Thoracic aorta (tissue), 2 donors: ENCODE measurements at places on chromosomes 13 and 19. TPM values are rescaled to one million over a fixed set of nuclear protein-coding genes. Genes with fewer than 3 reads are reported as not detected.
A peak's percentile ranks its signal among the peaks of the same experiment; 100 is the strongest.

DNA sequence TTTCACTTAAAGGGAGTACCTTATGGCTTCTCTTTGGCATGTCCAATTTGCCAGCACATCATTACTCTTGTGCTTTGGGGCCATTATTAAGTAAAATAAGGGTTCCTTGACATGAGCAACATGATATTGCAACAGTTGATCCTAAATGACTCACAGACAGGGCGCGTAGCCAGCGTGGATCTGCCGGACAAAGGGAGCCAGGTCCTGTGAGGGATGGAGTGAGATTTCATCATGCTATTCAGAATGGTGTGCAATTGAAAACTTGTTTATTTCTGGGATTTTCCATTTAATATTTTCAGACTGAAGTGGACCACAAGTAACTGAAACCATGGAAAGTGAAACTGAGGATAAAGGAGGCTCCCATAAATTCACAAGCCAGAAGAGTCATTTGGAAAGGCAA lies 48.6 kb upstream of the WASF3 start:
- no peaks in the 10 kb centered on the region for H3K27me3 ChIP-seq
- H3K4me3 ChIP-seq, result no peak overlapping the region
- no peak for DNase-seq
- H3K36me3 ChIP-seq, result no peaks in the 10 kb centered on the region

DNA sequence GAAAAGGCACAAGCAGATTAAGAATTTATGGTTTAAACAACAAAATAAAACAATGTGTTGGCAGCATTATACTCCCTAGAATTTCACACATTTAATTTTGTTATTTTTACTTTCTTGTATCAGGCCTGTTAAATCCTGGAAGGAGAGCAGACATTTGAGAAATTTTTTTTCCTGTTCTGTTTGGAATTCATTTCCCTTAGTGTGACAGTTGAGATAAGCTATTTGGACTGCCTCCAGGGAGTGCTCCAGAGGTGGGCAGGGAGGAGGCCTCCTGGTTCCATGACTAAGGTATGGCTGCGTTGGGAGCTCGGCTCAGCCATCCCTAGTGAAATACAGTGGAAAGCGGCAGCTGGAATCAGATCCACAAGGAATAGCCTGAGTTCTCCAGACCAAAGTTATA lies 185.7 kb downstream of the KCNRG start:
- H3K4me1 ChIP-seq, result no peaks in the 10 kb centered on the region
- DNase-seq, result no peak
- no peaks in the 10 kb centered on the region for H3K36me3 ChIP-seq
- no peak overlapping the region for H3K4me3 ChIP-seq
- H3K27ac ChIP-seq, result no peak overlapping the region

DNA sequence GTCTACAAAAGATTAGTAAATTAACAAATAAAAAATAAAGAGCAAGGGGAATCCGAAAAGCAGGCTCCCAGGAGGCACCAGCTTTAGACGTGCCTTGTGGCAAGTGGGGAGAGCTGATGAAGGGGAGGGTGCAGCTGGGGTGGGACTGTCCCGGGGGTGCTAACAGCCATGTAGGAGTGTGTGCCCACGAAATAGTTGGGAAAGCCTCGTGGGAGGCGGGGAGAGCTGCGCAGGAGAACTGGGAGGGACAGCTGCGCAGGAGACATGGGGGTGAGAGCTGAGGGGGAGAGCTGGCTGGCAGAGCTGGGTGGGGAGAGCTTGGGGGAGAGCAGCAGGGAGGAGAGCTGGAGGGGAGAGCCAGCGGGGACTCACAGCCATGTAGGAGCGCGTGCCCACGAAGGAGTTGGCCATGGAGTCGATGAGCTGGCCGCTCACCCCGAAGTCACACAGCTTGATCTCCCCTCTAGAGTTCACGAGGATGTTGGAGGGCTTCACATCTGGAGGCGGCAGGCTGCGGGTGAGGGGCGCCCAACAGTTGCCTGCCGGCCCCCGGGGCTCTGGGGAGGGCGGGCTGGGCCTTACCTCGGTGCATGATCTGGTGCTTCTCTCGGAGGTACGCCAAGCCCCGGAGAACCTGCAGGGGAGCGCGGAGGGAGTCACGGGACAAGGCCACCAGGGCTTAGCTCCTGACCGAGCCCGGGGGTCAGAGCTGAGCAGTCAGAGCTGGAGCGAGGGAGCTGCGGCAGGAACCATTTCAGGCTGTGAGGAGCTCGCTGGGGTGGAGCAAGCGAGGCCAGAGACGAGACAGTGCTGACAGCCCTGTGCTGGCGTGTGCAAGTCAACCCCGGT lies 23.1 kb downstream of the MAP2K2 start:
- peaks cover 32% of the 10 kb centered on the region for H3K36me3 ChIP-seq
- no peak overlapping the region for H3K4me3 ChIP-seq
- no peak overlapping the region for H3K27ac ChIP-seq
- H3K4me1 ChIP-seq, result peaks cover 10% of the 10 kb centered on the region

DNA sequence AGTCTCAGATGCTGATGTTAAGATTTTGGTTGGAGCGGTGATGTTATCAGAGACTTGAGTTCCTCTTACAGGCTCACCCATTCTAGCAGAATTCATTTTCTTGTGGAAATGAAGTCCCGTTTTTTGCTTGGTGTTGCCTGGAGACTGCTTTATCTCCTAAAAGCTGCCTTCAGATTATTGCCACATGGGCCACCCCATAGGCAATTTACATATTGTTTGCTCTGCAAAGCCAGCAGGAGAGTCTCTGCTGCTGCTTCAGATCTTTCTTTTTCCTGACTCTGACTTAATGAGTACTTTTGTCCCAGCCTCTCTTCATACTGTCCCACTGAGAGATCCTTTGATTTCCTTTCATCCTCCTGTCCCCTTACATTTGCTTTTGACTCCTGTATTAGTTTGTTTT lies 114.6 kb downstream of the TDRD3 start:
- no peak for DNase-seq
- no peaks in the 10 kb centered on the region for H3K4me1 ChIP-seq
- peaks cover 14% of the 10 kb centered on the region for H3K36me3 ChIP-seq

- H3K4me3 ChIP-seq, result no peak overlapping the region
- H3K36me3 ChIP-seq, result no peaks in the 10 kb centered on the region
- no peak for DNase-seq
- H3K27me3 ChIP-seq, result no peaks in the 10 kb centered on the region
- no peak overlapping the region for H3K27ac ChIP-seq
Measured at GRCh38 chr13:62321139-62321538, 905.5 kb upstream of the PCDH20 start.

DNA sequence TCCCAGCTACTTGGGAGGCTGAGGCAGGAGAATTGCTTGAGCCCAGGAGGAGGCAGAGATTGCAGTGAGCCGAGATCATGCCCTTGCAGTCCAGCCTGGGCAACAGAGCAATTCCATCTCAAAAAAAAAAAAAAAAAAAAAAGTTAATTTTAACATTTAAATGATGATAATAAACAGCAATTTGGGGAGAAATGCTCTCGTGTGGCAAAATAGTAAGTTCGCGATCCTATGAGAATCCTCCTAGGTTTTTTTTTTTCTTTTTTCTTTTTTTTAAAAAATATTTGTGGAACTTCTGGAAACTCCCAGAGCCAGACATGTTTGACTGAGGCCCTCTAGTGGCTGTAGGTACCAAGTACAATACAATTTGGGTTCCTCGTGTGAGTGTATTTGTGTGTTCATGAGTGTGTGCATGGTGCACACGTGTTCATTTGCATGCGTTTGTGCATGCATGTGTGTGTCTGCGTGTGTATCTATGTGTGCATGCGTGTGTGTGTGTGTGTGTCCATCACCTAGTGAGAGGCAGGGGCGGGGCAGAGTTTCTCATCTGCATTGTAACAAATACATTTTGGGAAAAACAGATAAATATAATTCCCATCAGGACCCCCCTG lies 31.2 kb downstream of the TMPRSS9 start:
- H3K36me3 ChIP-seq, result no peaks in the 10 kb centered on the region
- DNase-seq, result no peak
- H3K27ac ChIP-seq, result no peak overlapping the region
- H3K27me3 ChIP-seq, result no peaks in the 10 kb centered on the region

GRCh38 chr13:97600458-97601075 lies 166.6 kb downstream of the RAP2A start:
- H3K27me3 ChIP-seq, result no peaks in the 10 kb centered on the region
- no peaks in the 10 kb centered on the region for H3K4me1 ChIP-seq
- no peak overlapping the region for H3K27ac ChIP-seq
- H3K36me3 ChIP-seq, result no peaks in the 10 kb centered on the region
- no peak overlapping the region for H3K4me3 ChIP-seq

GRCh38 chr13:48949566-48950500 lies 25.9 kb upstream of the FNDC3A start:
- peaks cover 9% of the 10 kb centered on the region for H3K4me1 ChIP-seq
- H3K4me3 ChIP-seq, result no peak overlapping the region
- no peaks in the 10 kb centered on the region for H3K27me3 ChIP-seq
- no peak overlapping the region for H3K27ac ChIP-seq
- H3K36me3 ChIP-seq, result no peaks in the 10 kb centered on the region

GRCh38 chr19:29211562-29212355 lies 1.2 kb downstream of the UQCRFS1 start:
- H3K27me3 ChIP-seq, result no peaks in the 10 kb centered on the region
- no peak for DNase-seq
- H3K4me3 ChIP-seq, result peak overlapping the region; percentile 84

GRCh38 chr13:72728290-72728605 lies 525 bp downstream of the BORA start:
- peak overlapping the region; percentile 83 for H3K4me3 ChIP-seq
- no peak for DNase-seq
- H3K4me1 ChIP-seq, result peaks cover 18% of the 10 kb centered on the region
- no peaks in the 10 kb centered on the region for H3K27me3 ChIP-seq
- H3K36me3 ChIP-seq, result no peaks in the 10 kb centered on the region
- H3K27ac ChIP-seq, result no peak overlapping the region

GRCh38 chr13:110363010-110363409 lies 55.9 kb downstream of the COL4A2 start:
- H3K27ac ChIP-seq, result peak overlapping the region; percentile 94
- DNase-seq, result no peak
- no peak overlapping the region for H3K4me3 ChIP-seq
- peaks cover 51% of the 10 kb centered on the region for H3K4me1 ChIP-seq
- no peaks in the 10 kb centered on the region for H3K27me3 ChIP-seq

Gene CFD
- 781 TPM for total RNA-seq

Gene RASIP1
- 11.6 TPM for total RNA-seq

Gene MAB21L1
- 1.1 TPM for total RNA-seq

Gene NAPSA
- total RNA-seq, result not detected

Gene HIPK4
- not detected for total RNA-seq
